ENCODE measurements at places on chromosomes 11 and 22.

DNA sequence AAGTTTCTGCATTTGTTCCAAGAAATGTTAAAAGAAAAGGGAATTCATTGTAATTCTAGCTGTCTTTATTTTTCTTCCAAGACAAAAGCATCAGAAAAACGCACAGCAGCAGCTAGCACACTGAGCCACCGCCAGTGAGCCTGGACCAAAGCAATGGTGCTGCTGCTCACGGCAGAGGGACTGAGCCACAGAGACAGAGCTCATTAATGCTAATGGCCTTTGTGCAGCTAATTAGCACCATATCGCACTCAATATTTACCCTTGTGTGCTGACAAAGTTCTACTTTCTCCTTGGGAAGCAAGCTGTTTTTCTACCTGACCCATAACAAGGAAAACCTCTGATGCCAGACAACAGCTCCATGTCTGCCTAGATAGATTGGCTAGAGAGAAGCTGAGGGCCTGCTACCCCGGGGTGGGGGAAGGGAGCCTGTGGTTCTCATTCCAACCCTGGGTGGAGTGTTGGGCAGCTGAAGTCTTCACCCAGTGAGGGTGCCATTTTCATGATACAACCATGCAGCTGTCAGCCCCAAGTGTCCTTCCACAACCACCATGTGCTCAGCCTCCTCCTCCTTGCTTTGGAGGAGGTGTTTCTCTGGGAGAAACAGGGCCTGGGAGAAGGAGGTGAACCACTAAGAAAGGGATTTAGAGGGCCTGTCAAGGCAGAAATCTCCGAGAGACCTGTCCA lies 131.1 kb upstream of the NCAM1 start:
- no peak for DNase-seq

DNA sequence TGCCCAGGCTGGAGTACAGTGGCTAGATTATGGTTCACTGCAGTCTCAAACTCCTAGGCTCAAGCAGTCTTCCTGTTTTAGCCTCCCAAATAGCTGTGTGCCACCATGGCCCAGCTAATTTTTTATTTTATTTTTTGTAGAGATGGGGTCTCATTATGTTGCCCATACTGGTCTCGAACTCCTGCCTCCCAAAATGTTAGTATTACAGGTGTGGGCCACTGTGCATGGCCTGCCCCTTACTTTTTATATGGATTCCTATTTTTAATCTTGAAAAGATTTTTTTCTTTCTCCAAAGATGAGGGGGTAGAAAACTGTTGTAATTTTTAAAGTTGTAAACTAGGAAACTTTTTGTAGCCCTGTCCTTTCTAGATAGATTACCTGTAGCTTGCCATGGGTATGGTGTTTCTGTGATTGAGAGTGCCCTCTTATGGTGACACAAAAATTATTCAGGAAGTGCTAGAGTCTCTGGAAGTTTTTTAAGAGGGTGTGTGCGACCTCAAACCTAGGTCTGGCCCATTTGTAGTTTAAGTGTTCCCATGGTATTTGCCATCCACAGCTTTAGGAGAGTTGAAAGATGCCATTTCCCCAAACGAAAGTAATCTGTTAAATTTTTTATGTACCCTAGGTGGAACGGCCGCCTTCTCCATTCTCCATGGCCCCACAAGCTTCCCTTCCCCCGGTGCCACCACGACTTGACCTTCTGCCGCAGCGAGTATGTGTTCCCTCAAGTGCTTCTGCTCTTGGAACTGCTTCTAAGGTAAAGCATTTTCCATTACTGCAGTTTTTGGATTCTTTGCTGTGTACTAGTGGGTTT lies 32.4 kb downstream of the MCAM start:
- no peak for DNase-seq

- no peak for DNase-seq
Measured at GRCh38 chr11:1834779-1835670, at the start of gene SYT8. Gene SYT8 (plus strand): TSS chr11:1834990. CDS start chr11:1835106, 116 bp downstream.

DNA sequence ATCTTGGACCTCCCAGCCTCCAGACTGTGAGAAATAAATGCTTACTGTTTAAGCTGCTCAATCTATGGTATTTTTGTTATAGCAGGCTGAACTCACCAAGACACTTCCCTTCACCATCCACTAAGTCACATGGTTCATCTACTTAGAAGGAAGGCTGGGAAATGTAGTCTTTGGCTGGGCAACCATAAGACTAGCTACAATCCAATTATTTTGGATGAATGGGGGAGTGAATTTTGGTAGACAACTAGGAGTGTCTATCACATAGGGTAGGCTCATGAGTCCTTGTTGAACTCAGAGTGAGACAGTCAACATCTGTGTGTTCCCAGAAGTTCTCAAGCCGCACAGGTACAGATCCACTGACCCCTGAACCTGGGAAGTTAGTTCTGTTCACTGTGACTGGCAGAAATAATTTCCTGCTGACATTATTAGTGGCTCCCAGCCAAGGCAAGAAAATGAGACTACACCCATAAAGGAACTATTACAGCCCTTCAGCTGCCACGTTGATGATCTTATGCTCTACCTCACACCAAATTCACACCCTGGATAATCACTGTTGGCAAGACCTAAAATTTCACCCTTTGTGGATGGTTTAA lies 3.1 kb upstream of the SLC35C1 start:
- no peak for DNase-seq

- DNase-seq: no peak
Measured at GRCh38 chr22:21998595-21999247, 16.1 kb upstream of the TOP3B start.

- peak; percentile 14 for DNase-seq
Measured at GRCh38 chr11:96256215-96257011, 86.6 kb downstream of the MAML2 start.

- DNase-seq: no peak
Measured at GRCh38 chr11:110409174-110409573, 20.6 kb upstream of the FDX1 start.

DNA sequence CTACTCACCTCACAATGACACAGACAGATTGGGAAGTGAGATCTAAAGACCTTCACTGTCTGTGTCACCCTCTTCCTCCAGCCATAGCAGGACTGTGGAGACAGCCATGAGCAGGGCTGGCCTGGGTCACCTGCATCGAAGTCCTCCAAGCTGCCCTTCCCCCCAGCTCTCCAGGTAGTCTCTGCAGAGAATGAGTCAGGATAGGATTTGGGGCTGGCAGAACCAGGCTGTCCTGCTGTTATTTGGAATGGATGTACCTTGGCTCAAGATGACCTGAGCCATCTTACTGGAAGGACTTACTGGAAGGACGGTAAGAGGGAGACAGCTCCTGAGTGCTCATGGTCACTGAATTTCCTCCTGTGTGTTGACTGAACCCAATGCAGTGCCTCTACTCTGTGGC lies 29.2 kb downstream of the GGTLC2 start:
- no peak for DNase-seq

DNA sequence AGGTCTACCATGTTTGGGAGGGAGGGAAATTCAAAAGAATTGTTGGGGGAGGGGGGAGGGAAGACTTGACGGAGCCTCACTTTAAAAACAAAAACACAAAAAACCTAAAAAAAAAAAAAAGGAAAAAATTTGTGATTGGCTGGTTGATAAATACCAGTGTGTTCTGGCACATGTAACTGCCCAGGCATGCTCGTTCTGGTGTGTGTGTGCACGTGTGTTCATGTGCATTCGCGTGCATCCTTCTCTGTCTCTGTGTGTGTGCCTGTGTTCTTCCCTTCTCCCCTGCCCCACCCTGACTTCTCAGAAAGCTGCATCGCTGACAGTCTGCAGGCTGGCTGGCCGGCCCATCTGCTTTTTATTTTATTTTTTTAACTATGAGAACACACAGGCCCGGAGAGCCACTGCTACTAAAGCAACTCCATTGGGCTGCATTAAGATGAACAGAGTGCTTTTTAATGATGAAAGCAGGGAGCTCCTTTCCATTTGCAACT lies 22.6 kb upstream of the ADSL start:
- DNase-seq: no peak

DNA sequence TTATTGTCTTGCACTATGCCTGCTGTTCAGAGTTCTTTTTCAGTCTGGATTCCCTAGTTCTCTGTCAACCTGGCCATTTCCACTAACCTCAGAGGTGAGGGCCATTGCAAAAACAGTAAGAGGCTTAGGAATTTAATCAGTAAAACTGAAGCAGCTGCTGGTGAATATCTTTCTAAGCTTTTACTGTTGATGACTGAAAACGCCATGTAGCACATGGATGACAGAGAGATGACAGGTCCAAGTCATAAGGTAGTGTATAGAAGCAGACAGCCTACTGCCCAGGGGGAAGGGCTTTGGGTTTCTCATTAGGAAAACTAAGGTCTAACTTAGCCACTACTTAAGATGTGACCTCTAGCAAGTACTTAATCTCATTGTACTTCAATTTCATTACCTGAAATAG lies 152.6 kb upstream of the DDI1 start:
- no peak for DNase-seq

GRCh38 chr11:116917632-116918031 lies 80.2 kb upstream of the APOA1 start:
- no peak for DNase-seq

DNA sequence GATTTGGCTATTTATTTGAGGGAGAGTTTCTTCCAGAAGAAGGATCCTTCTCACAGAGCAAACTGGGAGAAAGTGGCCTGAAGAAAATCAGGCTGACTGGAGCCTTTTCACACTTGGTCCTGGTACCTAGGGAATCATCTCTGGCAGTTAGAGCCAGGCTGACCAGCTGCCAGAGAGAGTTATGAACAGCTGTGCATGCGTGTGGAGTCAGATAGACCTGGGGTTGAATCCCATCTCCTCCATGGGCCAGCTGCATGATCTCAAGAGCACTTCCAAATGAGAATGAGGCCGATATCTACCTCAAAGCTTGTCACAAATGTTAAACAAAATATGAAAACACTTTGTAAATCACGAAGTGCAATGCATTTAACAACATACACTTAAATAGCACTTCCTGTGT lies 390.0 kb downstream of the TENM4 start:
- DNase-seq: no peak

DNA sequence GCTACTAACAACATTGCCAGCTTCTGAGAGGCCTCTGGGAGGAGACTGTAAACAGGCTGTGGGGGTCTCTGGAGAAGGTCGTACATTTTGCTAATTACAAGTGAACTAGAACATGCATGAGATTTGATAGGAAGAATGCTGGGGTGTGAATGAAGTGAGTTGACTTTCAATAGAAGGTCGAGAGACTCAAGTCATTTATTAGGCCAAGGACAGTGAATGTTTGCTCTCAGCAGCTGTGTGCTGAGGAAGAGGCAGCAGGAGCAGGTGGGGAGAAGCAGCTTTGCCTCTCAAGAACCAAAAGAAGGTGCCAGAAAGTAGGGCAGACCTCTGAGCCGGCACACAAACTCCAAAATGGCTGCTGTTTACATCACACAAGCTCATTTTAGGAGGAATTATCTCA lies 91.7 kb downstream of the PIWIL4 start:
- DNase-seq: no peak

- peak; percentile 86 for DNase-seq
Measured at GRCh38 chr11:15650105-15650938, 535.6 kb downstream of the INSC start.

DNA sequence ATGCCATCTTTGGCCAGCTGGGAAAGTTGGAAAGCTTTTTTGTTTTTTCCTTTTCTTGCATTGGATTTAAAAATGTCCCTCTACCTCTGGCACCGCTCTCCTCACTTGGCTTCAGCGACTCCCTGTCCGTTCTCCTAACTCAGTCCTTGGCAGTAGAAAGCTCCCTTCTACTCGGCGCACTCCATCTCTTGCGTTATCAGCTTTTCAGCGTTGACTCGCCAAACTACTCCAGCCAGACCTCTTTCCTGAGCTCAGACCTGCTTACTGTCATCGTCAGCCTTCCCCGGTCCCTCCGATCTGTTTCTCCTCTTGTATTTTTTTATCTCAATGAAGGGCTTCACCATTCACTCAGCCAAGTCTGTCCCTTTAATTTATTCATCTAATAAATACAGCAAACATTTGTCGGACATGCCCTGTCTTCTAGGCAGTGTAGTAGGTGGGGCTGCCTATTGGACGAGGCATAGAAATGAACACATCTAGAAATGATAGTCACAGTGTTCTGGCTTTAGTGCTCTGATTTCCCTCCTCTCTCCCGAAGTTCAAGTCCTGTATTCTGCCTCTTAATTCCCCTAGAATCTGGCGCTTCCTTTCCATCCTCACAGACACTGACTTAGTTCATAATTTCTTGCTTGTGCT lies 839 bp downstream of the CEP164 start:
- no peak for DNase-seq

- no peak for DNase-seq
Measured at GRCh38 chr11:64294774-64295173, 3.7 kb downstream of the KCNK4 start.

DNA sequence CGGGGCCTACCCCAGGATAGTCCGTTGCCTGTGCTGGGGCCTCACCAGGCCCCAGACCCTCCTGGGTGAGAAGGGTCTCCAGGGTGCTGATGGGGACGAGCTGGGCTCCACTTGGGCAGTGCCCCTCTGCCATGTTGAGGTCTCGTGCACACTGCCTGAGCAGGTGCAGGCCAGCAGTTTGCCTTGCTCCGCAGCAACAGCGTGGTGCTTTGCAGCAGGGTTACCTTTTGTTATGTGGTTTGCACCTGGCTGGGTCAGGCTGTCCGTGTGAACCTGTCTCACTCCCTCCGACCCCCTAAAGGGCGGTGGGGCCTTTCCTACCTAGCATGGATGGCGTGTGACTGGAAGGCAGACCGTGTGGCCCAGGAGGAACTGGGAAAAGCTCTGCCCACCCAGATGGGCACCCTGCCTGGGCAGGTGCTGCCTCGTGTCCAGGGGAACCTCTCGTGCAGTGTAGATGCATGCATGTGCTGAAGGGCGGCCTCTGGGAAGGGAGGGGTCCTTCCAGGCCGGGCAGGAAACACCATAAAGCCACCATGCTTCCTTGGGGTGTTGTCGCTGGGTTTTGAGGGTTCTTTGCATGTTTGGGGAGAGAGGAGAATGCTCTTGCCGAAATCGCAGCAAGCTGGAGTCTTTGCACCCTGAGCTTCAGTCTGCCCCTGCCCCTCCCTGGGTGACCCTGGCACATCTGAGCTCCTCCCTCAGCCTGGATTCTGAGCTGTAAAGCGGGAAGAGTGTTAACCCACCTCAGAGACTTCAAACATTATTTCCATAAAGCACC lies 75.4 kb upstream of the PPARA start:
- DNase-seq: no peak

DNA sequence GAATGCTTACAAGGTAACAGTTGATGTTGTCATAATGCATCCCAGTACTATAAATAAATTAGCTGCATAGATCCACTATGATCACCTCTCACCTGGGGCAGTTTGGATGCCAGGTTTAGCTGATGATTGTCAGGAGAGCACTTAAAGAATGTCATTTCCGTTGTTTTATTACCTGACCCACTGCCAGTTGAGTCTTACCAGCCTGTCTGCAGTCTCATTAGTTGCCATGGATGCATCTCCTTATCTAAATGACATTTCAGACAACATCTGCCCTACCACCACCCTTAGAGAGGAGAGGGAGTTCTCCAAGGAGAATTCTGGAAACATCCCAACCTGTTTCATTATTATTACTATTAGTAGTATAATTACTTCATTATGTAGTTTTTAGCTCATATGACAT lies 339.1 kb upstream of the API5 start:
- no peak for DNase-seq

- no peak for DNase-seq
Measured at GRCh38 chr11:115170133-115170815, 333.9 kb downstream of the CADM1 start.
